Activated CD4-positive, alpha-beta memory T cell treated with anti-CD3 and anti-CD28 coated beads, Interleukin-2, amount 10 ng/mL, durations not matched to agents 7 days and 5 days (primary cell): ENCODE measurements at places on chromosomes 2 and 18. TPM values are rescaled to one million over a fixed set of nuclear protein-coding genes. Genes with fewer than 3 reads are reported as not detected.

- H3K27ac ChIP-seq = no peak overlapping the region
- H3K4me3 ChIP-seq = no peak overlapping the region
- DNase-seq = no peak
Observed at GRCh38 chr18:9008200-9008708, 94.2 kb upstream of the NDUFV2 start.

DNA sequence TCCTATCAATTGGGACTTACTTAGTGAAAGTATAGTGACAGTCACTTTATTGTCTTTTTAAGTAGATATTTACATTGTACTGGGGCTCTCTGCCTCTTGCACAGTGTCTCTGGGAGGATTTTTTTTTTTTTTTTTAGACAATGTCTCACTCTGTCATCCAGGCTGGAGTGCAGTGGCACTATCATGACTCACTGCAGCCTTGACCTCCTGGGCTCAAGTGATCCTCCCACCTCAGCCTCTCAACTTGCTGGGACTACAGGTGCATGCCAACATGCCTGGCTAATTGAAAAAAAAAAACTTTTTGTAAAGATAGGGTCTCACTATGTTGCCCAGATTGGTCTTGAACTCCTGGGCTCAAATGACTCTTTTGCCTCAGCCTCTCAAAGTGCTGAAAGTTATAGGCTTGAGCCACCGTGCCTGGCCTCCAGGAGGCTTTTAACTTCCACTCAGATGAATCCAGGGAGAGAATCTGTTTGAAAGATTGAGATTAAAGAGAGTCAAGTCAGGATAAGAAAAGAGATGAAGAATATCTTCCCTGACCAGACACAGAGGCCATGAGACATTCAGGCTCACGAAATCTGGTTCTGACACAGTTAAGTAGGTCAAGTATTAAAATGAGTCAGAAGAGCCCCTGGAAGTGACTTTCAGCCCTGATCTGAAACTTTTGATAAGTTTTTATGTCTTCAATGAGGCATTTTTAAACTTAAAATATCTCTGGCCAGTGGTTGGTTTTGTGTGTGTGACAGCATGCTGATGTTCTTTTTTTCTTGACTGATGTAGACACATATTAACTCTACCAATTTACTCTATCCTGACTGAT is 18.3 kb downstream of the ARHGEF33 start:
- DNase-seq = peak; percentile 21
- no peak overlapping the region for H3K4me3 ChIP-seq

Gene CFC1
- total RNA-seq = not detected

GRCh38 chr2:234251326-234252271 is 201.1 kb downstream of the SPP2 start:
- no peak for DNase-seq
- no peak overlapping the region for H3K27ac ChIP-seq
- H3K4me1 ChIP-seq = peaks cover 4% of the 10 kb centered on the region
- no peak overlapping the region for H3K4me3 ChIP-seq
- no peaks in the 10 kb centered on the region for H3K36me3 ChIP-seq
- H3K27me3 ChIP-seq = peaks cover 4% of the 10 kb centered on the region

GRCh38 chr18:39660141-39660540 is 2094.5 kb upstream of the CELF4 start:
- no peak overlapping the region for H3K27ac ChIP-seq
- no peaks in the 10 kb centered on the region for H3K27me3 ChIP-seq
- no peak for DNase-seq

- peaks cover 1% of the 10 kb centered on the region for H3K27me3 ChIP-seq
- no peaks in the 10 kb centered on the region for H3K36me3 ChIP-seq
- H3K4me1 ChIP-seq = no peaks in the 10 kb centered on the region
- no peak overlapping the region for H3K27ac ChIP-seq
Observed at GRCh38 chr2:142973160-142973821, 95.8 kb downstream of the KYNU start.

Gene WDR7
- 33.0 TPM for total RNA-seq

DNA sequence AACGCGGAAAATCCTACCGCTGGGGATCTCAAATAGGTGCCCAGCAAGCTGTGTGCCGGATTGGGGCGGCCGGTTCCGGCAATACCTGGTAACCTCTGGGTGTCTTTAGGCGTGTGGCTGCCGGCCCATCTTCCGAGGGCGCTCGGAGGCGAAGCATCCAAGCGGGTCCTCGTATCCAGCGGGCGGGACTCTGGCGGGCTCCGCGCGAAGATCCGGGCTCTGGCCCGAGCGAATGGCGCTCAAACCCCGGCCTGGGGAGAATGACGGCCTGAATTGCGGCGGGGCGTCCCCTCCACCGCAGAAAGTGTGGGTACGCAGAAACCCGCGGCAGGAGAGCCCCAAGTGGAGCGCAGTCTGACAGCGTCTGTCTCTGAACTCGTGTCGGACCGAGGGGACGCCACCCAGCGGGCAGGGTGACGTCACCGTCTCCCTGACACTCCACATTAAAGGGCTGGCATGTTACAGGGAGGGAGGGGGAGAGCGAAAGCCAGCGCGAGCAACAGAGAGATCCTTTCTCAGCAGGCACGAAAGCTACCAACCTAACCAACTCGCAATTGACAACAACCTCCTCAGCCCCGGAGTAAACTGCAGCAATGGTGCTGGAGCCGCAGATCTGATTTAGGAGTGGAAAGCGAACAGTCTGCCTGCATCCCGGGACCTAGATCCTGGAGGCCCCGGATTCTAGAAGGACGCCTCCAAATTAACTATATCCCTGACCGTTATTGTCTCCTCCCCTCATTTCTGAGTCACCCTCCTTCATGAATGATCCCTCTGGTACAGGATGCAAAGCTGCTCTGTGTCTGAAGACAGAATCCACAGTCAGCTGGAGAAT is at the start of gene SKOR2:
Gene SKOR2, minus strand, starts transcription at position 372 of the 832 bp plus-strand sequence. CDS start 2,477 bp downstream, outside the sequence.
- H3K27me3 ChIP-seq = peaks cover 72% of the 10 kb centered on the region
- DNase-seq = no peak
- H3K36me3 ChIP-seq = peaks cover 8% of the 10 kb centered on the region
- no peak within 1 kb of the TSS for H3K27ac ChIP-seq
- H3K4me1 ChIP-seq = peaks cover 3% of the 10 kb centered on the region
- no peak within 1 kb of the TSS for H3K4me3 ChIP-seq

Gene ST3GAL5
- 58.3 TPM for total RNA-seq

Gene C1QL2
- total RNA-seq = not detected

DNA sequence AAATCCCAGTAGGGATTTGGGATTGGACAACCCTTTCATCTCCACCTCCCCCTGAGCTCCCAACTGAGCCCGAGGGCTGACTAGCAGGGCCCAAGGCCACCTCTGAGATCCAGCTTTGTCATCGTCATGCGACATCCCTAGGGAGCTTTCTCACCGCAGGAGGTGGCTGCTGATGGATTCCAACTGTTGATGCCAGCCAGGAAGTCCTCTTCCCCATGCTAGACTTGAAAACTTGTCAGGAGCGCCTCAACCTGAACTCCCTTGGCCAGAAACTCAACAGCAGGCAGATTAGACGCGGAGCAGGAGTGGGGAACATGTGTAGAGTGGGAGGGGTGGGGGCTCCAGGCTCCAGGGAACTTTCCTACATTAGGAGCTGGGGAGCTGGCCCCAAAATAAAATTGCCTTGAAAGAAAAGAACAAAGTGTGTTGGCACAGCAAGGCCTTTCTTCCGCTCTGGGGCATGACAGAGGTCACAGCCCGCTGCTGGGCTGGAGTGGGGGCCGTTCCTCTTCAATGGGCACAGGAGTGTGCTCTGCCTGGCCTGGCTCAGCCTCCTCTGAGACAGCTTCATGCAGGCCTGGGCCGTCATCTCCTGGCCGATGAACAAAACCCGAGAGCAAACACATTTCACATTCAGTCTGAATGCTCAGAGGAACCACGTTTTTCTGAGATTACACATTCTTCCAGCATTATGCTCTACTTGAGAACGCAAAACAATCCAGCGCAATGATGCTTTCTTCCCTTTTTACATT is 34.5 kb downstream of the EMILIN2 start:
- H3K36me3 ChIP-seq = peaks cover 4% of the 10 kb centered on the region
- H3K27ac ChIP-seq = peak overlapping the region; percentile 97
- DNase-seq = no peak
- H3K27me3 ChIP-seq = no peaks in the 10 kb centered on the region
- H3K4me3 ChIP-seq = peak overlapping the region; percentile 71
- peaks cover 40% of the 10 kb centered on the region for H3K4me1 ChIP-seq

Gene LYG1
- total RNA-seq = 0.88 TPM
